ENCODE measurements at places on chromosomes 6 and 20. TPM values are rescaled to one million over a fixed set of nuclear protein-coding genes. Genes with fewer than 3 reads are reported as not detected.

GRCh38 chr6:164099269-164099865, 684.8 kb downstream of the QKI start:
- H3K27me3 ChIP-seq = peaks cover 20% of the 10 kb centered on the region
- H3K4me3 ChIP-seq = no peak overlapping the region
- DNase-seq = no peak
- H3K27ac ChIP-seq = no peak overlapping the region

Gene TREML2
- total RNA-seq = 8.9 TPM

Gene SYTL3
- total RNA-seq = 97.8 TPM

DNA sequence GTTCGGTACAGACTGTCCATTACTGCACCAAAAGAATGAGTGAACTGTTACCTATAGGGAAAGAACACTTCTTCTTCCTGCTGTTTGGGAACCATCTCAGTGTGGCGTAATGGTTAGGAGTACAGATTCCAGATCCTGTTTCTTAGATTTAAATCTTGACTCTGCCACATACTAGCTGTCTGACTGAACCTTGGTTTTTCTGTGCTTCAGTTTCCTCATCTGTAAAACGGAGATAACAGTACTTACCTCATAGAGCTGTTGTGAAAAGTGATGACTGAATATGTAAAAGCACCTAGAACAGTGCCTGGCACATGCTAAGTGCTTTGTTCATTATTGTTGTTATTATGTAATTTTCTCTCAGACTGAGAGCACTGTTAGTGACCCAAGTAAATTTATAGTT, 39.8 kb downstream of the STX11 start:
- H3K4me1 ChIP-seq = peaks cover 3% of the 10 kb centered on the region
- H3K27me3 ChIP-seq = no peaks in the 10 kb centered on the region
- H3K27ac ChIP-seq = no peak overlapping the region
- no peak for DNase-seq

GRCh38 chr6:162069995-162070394, 657.6 kb downstream of the PRKN start:
- H3K27me3 ChIP-seq = no peaks in the 10 kb centered on the region
- DNase-seq = no peak
- no peak overlapping the region for H3K4me3 ChIP-seq

Data from activated naive CD8-positive, alpha-beta T cell treated with anti-CD3 and anti-CD28 coated beads for 36 hours (primary cell).